ENCODE measurements at places on chromosomes 3 and 15.

DNA sequence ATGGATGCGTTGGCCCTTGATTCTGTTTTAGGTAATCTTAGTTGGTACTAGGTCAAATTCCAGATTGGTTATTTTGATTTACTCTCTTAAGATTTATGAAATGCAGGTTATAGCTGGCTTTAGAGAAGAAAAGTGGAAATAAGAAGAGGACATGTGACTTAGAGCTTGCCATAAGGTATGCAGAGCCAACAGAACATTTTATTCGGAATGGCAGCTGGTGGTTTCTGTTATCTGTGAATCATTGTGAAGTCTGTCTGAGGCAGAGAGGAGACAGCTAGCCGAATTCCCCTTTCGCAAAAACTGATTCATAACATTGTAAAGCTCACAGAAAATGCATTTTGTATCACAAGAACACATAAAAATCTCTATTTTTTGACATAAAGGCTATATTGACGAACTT is 82.1 kb downstream of the FILIP1L start:
- DNase-seq = peak; percentile 10

- no peak for DNase-seq
Measured at GRCh38 chr3:127011270-127011992, 28.5 kb downstream of the PLXNA1 start.

GRCh38 chr3:184133840-184134745 is 1.1 kb upstream of the EIF2B5 start:
- peak; percentile 76 for DNase-seq

DNA sequence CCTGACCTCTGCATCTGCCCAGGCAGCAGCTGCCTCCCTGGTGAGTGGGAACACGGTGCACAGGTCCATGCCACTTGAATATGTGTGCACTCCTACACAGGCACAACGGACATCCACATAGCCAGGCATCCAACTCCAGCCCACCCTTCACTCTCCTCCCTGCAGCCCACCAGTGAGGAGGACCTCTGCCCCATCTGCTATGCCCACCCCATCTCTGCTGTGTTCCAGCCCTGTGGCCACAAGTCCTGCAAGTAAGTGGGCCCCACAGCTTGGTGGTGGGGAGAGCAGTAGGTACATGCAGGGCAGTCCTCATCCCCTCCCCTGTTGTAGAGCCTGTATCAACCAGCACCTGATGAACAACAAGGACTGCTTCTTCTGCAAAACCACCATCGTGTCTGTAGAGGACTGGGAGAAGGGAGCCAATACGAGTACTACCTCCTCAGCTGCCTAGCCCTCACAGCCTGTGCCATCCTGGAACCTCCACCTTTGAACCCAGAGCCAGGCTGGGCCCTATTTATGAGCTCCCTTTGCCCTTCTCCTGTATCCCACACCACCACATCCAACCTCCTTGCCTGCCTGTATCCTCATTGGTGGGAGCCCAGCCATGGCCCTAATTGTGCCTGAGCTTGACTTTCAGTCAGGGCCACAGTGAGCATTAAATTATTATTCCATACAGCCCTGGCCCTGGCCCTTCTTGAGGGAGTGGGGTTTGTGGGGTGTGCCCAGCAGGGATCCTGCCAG is 1.5 kb upstream of the AMIGO3 start:
- no peak for DNase-seq

DNA sequence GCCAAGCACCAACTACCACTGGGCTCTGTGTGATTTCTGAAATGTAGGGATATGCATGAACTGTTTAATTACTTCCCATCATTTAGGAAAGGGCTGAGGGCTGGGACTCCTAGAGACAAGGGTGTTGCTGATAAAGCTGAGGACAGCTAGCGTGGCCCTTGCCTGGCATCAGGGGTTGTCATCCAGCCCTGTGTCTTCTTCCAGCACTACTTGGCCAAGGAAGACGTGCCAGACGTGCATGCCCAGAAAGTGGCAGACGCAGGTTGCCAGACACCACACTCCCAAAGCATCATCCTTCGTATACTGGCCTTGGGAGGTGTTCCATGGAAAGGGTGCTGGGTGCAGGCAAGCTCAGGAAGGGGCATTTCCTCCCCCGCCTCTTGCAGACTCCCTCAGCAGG is 64.8 kb downstream of the LRIG1 start:
- DNase-seq = no peak

DNA sequence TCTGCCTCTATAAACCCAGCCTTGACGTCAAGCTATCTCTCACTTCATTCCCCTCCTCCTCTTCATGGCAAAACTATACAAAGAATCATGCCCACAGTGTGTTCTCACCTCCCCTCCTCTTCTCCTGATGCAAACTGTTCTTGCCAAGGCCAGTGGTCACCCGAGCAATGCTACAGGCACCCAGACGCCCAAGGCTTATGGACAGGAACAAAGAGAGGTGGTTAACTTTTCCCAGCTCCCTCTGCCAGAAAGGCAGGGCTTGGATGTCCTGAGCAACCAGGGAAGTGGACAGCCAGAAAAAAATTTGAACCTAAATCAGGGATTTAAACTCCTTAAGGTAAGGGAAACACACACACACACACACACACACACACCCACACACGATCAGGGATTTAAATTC is 5.1 kb downstream of the SLC41A3 start:
- no peak for DNase-seq

- no peak for DNase-seq
Measured at GRCh38 chr15:62369454-62369853, 204.4 kb upstream of the C2CD4B start.

GRCh38 chr15:69225355-69226022 is 65.1 kb downstream of the GLCE start:
- peak; percentile 6 for DNase-seq

DNA sequence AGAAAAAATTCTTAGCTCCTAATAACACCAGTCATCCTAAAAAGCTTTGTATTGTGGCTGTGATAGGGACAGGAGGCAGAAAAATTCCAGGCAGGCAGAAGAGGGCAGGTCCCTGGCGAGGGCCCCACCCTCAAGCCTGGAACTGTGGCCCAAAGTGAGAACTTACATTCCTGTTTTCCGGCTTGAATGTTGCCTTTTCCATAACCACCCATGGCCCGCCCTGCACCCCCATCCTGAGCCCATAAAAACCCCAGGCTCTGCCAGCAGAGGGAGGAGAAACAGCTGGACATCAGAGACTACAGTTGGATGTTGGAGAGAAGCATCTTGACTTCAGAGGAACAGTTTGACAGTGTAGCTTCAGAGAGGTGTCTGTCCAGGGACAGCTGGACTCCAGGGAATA is 37.3 kb downstream of the SLCO2A1 start:
- DNase-seq = no peak

GRCh38 chr3:157794771-157795170 is 291.6 kb upstream of the VEPH1 start:
- no peak for DNase-seq

- no peak for DNase-seq
Measured at GRCh38 chr3:46695962-46696894, 2.7 kb upstream of the ALS2CL start.

- peak; percentile 28 for DNase-seq
Measured at GRCh38 chr15:99957642-99958013, 224.4 kb upstream of the LYSMD4 start.

- DNase-seq = no peak
Measured at GRCh38 chr3:138137861-138138260, 5.7 kb upstream of the A4GNT start.

DNA sequence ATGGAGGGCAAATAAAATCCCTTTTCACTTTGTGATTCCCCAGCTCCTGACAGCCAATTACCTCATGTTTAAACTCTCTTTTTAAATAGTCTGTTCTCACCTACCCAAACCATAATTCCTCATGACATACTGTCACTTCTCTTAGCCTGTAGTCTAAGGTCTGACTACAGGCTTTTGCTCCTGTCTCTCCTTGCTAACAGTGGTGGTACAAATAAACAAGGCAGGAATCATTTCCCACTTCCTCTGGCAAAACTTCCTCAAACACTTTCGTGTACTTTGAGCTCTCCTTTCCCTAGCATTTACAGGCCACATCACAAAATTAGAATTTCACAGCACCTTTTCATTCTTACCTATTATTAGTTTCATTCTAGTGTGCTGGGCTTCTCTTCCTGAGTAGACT is 51.8 kb downstream of the ATP8B4 start:
- DNase-seq = no peak

DNA sequence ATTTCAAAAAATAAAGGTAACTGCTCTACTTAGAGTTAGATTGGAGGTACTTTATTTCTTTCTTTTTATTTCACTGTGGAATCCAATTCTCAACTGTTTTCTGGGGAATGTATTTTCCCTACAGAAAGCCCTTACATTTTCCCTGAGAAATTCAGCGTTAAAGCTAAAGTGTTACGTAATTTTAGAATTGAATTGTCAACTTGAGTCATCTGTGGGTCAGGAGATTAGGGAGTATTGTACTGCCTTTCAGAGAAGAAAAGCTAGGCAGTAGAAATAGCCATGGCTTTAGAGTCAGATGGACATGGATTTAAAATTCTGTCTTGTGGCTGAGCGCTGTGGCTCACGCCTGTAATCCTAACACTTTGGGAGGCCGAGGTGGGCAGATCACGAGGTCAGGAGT is 728.6 kb downstream of the ROBO1 start:
- no peak for DNase-seq

GRCh38 chr3:186638259-186638658 is 1.9 kb upstream of the FETUB start:
- DNase-seq = no peak

- no peak for DNase-seq
Measured at GRCh38 chr3:149658744-149659497, 1.1 kb upstream of the WWTR1 start.

DNA sequence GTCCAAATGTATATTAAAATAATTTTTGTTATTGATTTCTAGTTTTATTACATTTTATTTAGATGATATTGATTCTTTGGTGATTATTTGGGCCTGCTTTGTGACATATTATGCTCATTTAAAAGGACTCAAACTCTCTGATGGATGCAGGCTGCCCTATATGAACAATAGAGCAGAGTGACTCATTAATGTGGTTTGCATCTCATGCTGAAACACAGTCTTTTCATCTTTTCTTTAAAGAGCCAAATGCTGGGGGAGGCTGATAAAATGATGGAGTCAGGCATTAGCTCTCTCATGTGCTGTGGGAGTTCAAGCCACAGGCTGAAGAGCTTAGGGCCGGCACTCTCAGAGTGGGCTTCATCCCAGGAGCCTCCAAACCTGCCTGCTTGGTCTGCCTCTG is 7.2 kb downstream of the PLA1A start:
- DNase-seq = peak; percentile 34

GRCh38 chr3:45677033-45677446 is 12.2 kb upstream of the SACM1L start:
- DNase-seq = peak; percentile 64

DNA sequence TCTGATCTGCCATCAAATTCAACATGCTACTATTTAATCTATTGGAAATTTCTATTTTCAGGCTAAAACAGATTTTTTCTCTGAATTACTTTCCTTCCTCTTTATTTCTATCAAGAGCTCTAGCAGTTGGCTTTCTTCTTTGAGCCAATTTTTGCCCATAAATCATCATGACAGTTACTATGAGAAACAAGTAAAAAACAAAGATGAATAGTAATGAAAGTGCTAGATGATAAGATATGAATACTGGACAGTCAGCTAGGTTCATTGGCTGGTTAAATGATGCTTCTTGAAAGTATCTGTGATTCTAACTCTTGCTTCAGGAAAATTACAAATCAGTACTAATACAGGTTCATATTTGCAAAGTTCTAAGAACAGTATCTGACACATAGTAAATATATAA is 38.6 kb upstream of the NANOGP8 start:
- no peak for DNase-seq

- DNase-seq = no peak
Measured at GRCh38 chr3:68878322-68878721, 54.0 kb downstream of the TAFA4 start.

DNA sequence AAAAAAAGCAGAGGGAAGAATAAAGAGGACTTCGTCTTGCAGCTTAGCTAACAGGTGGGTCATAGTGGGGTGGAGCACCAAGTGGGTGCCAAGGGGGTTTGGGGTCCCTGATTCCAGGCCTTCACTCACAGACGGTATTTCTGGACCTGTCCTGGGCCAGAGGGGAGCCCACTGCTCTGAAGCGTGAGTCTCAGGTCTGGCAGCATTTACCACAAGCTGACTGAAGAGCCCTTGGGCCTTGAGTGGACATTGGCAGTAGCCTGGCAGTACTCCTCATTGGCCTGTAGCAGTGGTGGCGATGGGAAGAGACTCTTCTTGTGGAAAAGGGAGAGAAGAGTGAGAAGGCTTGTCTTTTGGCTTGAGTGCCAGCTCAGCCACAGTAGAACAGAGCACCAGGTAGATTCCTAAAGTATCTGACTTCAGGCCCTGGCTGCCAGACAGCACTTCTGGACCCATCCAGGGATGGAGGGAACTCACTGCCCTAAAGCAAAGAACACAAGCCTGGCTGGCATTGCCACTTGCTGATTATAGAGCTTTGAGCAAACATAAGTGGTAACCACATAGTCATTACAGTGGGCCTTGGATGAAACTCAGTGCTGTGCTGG is 72.9 kb downstream of the GLDN start:
- no peak for DNase-seq

DNA sequence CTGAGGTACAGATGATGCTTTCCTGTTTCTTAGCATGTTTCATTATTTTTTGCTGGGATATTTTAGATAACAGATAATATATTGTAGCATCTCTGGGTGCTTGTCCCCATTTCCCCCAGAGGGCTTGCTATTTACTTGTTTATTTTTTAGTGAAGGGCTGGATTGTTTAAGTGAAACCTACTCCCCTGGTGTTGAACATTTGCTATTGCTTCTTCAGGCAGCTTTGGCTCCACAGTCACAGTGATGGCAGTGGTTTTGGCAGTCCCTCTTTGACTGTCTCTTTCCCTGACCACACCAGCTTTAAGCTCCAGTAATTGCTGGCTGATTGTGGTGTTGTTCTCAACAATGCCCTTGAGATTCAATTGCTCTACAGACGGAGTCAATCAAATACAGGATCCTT is 128.9 kb downstream of the KLF13 start:
- DNase-seq = no peak

- DNase-seq = no peak
Measured at GRCh38 chr3:167162083-167162482, 218.0 kb downstream of the ZBBX start.

- no peak for DNase-seq
Measured at GRCh38 chr3:53168175-53168923, 7.3 kb downstream of the PRKCD start.

- DNase-seq = no peak
Measured at GRCh38 chr15:63045465-63045840, 2.9 kb downstream of the TPM1 start.

DNA sequence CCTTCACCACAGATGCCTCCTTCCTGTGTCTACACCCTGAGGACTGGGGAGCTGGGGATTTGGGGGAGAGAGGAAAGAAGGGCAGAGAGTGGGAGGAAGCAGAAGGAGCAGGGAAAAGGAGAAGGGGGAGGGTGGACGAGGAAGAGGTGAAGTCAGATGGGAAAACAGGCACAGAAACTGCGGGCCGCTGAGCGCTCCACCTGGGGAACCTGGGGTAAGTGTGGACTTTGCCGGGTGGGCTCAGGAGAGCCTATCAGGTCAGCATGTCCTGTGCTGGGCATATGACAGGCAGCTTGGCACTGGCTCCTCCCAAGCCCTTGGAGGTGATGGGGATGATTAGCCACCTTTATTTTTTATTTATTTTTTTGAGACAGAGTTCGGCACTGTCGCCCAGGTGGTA is 62.6 kb downstream of the CORO2B start:
- DNase-seq = no peak

GRCh38 chr3:144175644-144176425 is 204.2 kb downstream of the DIPK2A start:
- no peak for DNase-seq
